ENCODE measurements at places on chromosomes 11 and 22.
A peak's percentile ranks its signal among the peaks of the same experiment; 100 is the strongest.

- DNase-seq, result no peak
Measured at GRCh38 chr22:21736084-21736642, 569 bp upstream of the YPEL1 start.

- no peak for DNase-seq
Measured at GRCh38 chr11:118851970-118852369, 31.7 kb upstream of the CXCR5 start.

GRCh38 chr11:88849368-88849767, 216.4 kb downstream of the GRM5 start:
- DNase-seq, result no peak

DNA sequence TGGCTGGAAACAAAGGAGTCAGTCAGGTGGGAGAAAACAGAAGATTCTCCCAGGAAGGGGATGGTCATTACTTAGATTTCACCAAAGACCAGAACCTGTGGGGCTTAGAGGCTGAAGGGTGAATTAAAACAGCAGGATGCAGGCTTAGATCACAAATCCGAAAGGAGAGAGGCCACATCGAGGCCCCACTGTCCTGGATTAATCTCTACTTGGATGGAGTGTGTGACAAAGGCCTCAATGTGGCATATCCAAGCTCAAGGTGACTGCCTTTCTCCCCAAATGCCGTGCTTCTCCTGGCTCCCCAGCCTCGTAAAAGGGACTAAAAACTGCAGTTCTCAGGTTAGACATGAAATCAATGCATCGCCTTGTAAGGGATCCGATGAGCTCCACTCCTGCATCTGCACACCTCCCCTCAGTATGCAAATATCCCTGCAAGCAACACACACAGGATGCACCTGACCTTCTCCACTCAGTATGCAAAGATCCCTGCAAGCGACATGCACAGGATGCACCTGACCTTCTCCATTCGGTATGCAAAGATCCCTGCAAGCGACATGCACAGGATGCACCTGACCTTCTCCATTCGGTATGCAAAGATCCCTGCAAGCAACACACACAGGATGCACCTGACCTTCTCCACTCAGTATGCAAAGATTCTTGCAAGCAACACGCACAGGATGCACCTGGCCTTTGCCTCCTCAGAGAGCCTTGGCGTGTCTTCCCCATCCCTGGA, 447.4 kb downstream of the BRD1 start:
- DNase-seq, result no peak

GRCh38 chr11:69841859-69842698, 22.9 kb upstream of the FGF3 start:
- DNase-seq, result no peak

- DNase-seq, result no peak
Measured at GRCh38 chr11:110327508-110327907, 31.1 kb upstream of the RDX start.

GRCh38 chr11:66240781-66241136, 27.7 kb upstream of the RAB1B start:
- DNase-seq, result no peak

- DNase-seq, result no peak
Measured at GRCh38 chr11:78149646-78150045, 10.2 kb upstream of the ALG8 start.

DNA sequence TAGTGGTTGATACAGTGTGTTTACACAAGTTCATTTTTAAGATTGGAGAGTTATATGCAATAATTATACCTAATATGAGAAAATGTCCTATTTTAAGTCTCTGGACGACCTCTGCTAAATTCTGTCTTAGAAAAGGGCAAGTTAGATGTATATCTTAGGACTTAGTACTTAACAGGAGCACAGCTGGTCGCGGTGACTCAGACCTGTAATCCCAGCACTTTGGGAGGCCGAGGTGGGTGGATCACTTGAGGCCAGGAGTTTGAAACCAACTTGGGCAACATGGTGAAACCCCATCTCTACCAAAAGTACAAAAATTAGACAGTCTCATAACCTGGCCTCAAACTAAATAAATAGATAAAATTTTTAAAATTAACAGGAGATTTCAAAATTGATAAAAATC, 27.2 kb downstream of the BSX start:
- DNase-seq, result no peak

DNA sequence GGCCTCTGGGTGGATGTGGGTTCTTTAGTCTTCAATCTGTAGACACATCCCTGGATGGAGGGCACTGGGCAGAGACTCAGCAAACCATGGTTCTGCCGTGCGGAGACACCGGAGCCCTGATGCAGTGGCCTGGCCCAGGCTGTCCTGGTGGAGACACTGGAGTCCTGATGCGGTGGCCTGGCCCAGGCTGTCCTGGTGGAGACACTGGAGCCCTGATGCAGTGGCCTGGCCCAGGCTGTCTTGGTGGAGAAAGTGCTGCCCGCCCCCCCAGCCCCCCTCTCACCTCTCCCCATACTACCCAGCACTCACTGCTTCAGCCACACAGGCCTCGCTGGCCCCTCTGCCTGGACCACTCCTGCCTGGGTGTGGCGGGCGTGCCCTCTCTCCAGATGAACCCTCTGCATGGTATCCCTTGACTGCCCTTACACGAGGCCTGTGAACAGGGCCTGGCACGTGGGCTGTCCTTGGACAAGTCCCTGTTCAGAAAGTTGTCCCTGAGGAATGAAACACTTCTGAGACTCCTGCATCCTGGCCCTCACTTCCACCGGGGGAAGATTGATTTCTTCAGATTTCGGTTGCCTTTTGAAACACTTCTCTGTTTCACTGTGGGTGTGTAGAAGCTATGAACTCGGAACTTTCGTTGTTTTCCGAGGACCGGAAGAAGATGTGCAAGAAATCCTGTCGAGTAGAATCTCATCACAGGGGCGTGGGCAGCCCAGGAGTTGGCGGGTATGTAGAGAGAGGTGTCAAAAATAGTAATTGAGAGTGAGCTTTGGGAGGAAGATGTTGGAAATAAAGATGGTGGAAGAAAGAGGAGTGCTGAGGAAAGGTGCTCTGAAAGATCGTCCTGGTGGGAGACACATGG, 26.2 kb downstream of the IGHMBP2 start:
- no peak for DNase-seq

GRCh38 chr11:76732643-76733042, 50.5 kb upstream of the TSKU start:
- DNase-seq, result no peak

DNA sequence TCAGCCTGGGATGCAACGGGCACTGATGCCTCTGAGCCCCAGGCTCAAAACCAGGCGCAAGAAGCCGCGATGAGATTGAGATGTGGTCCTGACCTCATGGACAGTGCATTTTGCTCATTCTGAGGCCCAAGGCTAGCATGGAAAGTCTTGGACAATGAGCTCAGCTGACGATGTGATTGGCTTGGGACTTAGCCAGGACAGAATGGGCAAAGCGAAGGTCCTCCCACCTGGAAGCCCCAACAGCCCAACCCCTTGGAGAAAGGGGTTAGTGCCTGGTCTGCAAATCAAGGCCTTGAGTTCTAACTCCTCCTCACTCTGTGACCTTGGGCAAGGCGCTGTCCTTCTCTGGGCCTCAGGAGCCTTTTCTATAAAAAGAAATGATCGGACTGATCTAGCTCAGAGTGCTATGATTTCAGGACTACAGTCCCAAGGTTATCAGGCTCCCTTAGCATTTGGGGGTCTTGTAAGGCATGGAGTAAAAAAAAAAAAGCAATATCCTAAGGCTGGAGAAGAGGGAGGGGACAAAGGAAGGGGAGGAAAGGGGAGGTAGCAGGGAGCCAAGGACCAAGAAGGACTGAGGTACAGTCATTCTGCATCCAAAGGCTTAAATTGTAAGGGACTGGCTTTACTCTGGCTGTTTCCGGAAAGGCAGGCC, 2.7 kb downstream of the SLC43A3 start:
- no peak for DNase-seq

DNA sequence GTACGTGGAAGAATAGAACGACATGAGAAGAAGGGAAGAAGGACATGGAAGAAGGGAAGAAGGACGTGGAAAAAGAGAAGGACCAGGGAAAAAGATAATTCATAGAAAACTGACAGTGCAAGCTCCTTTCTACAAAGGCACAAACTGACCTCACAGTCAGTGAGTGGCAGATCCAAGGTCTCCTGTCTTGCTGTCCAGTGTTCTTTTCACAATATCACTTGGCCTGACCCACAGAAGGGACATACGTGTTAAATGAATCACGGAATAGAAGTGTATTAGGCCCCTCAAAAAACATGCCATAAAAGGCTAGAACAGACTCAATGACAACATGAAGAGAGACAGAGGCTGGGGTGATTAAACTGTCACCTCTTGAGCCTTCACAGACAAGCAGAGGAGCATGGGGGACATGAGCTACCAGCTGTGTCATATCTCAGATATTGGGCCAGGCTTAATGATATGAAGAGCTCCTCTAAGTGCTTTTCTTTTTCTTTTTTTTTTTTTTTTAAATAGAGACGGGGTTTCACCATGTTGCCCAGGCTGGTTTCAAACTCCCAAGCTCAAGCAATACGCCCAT, 4.6 kb downstream of the ASCC2 start:
- no peak for DNase-seq

DNA sequence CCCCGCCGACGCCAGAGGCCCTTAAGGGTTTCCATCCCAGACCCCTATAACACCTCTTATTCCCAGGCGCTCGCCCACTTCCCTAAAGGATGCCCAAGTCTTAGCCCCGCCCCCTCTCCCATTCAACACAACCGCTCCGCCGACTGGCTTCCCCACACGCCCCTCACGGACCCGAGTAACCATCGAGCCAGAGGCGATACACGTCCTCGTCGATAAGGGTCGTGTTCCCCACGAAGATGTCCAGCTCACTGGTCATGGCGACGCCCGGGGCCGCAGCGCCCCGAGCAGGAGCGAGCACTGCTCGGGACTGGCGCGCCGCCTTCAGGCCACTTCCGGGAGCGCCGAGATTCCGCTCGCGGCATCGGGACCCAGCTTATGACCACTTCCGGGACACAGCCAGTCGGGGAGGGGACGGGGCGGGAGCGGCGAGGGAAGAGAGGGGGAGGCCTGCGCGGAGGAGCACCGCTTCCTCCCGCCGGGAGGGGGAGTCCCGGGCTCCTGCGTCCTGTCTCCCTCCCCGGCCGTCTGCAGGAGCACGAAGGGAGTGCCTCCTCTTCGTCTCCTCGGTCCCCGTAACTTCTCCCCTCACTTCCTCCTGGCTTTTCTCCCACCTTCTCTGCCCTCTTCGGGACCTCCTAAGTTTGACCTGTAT, at the start of gene FIBP:
Gene FIBP, minus strand, starts transcription at position 309 of the 652 bp plus-strand sequence. Its CDS starts 53 bp downstream, at position 256.
- peak; percentile 86 for DNase-seq

DNA sequence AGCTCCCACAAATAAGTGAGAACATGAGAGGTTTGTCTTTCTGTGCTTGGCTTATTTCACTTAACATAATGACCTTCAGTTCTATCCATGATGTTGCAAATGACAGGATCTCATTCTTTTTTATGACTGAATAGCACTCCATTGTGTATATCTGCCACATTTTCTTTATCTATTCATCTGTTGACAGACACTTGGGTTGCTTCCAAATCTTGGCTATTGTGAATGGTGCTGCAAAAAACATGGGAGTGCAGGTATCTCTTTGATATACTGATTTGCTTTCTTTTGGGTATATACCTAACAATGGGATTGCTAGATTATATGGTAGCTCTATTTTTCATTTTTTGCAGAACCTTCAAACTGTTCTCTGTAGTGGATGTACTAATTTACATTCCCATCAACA, 13.3 kb downstream of the GVQW3 start:
- DNase-seq, result no peak

DNA sequence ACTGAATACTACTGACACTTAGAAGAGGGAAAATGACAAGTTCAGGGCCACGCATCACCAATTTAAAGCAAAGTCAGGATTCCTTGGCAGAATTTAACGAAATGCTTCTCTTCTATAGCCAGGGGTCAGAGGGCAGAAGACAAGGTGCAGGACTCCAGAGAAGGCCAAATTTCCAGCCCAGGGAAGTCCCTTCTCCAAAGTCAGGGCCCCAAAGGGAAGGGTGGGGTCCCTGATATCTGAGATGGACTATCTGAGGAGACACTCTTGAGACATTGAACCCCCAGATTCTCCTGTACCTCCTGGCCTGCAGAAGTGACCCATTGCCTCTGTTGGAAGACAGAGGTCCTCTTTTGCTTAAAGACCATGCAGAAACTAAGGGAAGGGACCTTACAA, 91.2 kb downstream of the RPS6KA4 start:
- no peak for DNase-seq

DNA sequence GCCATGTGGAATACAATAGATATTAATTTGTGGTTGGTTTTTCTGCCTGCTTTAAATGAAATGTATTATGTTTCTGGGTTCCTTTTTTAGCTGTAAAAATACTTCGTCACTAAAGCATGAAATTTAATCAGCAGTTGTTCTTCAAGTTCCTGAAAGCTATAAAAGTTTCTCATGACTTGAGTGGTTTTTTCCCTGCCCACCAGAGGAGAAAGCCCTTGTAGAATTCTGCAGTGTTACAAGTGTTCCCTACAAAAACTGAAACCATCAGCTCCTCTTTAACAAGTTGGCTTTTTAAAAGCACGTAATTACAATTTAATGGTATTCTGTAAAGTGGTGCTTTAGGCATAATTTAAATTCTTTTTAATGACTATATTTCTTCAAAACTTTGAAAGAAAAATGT, 56.2 kb downstream of the PANX1 start:
- DNase-seq, result no peak

GRCh38 chr11:12581923-12582322, 92.3 kb upstream of the TEAD1 start:
- DNase-seq, result no peak

DNA sequence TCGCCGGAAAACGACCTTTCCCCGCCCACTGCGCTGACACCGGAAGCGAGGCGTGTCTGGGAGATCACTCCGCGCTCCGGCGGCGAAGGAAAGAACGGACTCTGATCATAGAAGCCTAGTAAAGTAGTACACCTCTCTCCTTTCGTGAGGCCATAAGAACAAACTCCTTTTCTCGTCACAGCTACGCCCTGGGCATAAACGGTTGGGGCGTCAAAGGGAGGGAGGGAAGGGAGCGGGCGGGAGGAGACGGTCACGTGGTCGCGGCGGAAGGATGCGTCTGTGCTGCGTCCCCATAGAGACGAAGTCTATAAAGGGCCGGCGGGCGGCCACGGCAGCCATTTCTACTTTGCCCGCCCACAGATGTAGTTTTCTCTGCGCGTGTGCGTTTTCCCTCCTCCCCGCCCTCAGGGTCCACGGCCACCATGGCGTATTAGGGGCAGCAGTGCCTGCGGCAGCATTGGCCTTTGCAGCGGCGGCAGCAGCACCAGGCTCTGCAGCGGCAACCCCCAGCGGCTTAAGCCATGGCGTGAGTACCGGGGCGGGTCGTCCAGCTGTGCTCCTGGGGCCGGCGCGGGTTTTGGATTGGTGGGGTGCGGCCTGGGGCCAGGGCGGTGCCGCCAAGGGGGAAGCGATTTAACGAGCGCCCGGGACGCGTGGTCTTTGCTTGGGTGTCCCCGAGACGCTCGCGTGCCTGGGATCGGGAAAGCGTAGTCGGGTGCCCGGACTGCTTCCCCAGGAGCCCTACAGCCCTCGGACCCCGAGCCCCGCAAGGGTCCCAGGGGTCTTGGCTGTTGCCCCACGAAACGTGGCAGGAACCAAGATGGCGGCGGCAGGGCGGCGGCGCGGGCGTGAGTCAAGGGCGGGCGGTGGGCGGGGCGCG, at the start of gene ATF4:
Gene ATF4, plus strand, starts transcription at position 337 of the 880 bp plus-strand sequence. CDS start 884 bp downstream, outside the sequence.
- DNase-seq, result peak; percentile 91

All from stimulated activated CD8-positive, alpha-beta memory T cell treated with anti-CD3 and anti-CD28 coated beads, Interleukin-15, amount 100 ng/mL, for 1 hour (primary cell).